ENCODE measurements at places on chromosomes 6 and 20. TPM values are rescaled to one million over a fixed set of nuclear protein-coding genes. Genes with fewer than 3 reads are reported as not detected.
A peak's percentile ranks its signal among the peaks of the same experiment; 100 is the strongest.

GRCh38 chr6:126905917-126906316 lies 212.6 kb upstream of the RSPO3 start:
- peak; percentile 21 for DNase-seq
- H3K4me3 ChIP-seq = no peak overlapping the region
- no peaks in the 10 kb centered on the region for H3K27me3 ChIP-seq
- no peak overlapping the region for H3K27ac ChIP-seq
- no peaks in the 10 kb centered on the region for H3K36me3 ChIP-seq

DNA sequence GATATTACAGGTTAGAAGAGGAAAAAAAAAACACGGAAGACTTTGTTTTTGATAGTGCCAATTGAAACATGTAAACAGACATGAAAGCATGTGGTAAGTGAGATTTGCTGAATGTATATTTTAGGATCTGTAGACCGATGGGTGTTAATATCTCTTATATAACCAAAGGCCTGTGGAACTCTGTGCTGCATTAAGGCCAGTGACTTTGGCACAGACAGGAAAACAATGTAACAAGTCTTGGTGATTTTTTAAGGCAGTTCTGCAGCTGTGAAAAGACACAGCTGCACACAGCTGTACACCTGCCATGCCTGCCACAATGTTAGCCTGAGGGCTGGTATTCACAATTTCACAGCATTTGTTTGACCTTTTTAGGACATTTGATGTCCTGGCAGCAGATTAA lies 6.1 kb downstream of the SOBP start:
- H3K27ac ChIP-seq = no peak overlapping the region
- peaks cover 50% of the 10 kb centered on the region for H3K4me1 ChIP-seq
- H3K4me3 ChIP-seq = no peak overlapping the region
- DNase-seq = no peak
- no peaks in the 10 kb centered on the region for H3K36me3 ChIP-seq

DNA sequence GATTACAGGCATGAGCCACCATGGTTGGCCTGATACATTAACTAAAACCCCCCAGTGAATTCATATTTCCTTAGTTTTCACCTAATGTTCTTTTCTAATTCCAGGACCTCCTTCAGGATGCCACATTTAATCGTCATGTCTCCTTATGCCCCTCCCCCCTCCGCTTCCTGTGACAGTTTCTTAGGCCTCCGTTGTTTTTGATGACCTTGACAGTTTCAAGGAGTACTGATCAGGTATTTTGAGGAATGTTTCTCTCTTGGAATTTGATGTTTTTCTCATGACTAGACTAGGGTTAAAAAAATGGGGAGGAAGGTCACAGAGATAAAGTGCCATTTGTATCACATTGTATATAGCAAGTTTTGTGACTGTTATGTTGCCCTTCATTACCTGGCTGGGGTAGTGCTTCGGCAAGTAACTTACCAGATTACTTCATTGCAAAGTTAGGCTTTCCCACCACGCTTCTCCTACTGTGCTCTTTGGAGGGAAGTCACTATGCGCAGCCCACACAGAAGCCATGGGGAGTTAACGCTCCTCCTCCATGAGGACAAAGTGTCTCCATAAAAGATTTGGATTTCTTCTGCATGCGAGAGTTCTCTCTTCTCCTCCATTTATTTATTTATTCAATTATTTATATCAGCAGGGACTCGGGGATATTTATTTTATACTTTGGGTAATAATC lies 99.5 kb downstream of the NCR2 start:
- H3K27me3 ChIP-seq = no peaks in the 10 kb centered on the region
- H3K4me3 ChIP-seq = no peak overlapping the region
- DNase-seq = peak; percentile 64
- H3K4me1 ChIP-seq = peaks cover 10% of the 10 kb centered on the region
- no peak overlapping the region for H3K27ac ChIP-seq

The LRRN4 gene
- 3.1 TPM for polyA plus RNA-seq

- DNase-seq = peak; percentile 92
- peak overlapping the region; percentile 89 for H3K4me3 ChIP-seq
- no peaks in the 10 kb centered on the region for H3K27me3 ChIP-seq
- H3K36me3 ChIP-seq = no peaks in the 10 kb centered on the region
These were observed 602 bp downstream of the PPP1R11 start for GRCh38 chr6:30067460-30068139.

DNA sequence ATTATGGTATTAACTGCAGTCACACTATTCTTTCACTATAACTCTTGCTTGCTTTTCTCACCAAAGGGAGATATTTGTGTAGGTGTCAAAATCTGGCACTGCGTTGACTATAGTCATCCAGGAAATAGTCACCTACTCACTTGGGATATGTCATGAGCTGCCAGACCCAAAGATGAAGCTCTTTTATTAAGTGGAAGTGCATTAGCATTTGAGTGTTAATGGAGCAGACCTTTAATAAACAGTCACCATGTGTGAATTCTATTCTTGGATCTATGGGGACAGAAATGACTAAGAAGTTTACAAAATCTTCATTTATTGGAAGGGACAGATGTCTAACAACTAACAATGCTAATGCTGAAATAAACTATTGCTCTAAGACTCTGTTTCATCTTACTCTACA lies 130.1 kb upstream of the NEDD9 start:
- H3K36me3 ChIP-seq = no peaks in the 10 kb centered on the region
- DNase-seq = no peak
- H3K27ac ChIP-seq = peak overlapping the region; percentile 19
- no peaks in the 10 kb centered on the region for H3K27me3 ChIP-seq
- peaks cover 30% of the 10 kb centered on the region for H3K4me1 ChIP-seq
- H3K4me3 ChIP-seq = no peak overlapping the region

The GJA10 gene
- not detected for polyA plus RNA-seq

DNA sequence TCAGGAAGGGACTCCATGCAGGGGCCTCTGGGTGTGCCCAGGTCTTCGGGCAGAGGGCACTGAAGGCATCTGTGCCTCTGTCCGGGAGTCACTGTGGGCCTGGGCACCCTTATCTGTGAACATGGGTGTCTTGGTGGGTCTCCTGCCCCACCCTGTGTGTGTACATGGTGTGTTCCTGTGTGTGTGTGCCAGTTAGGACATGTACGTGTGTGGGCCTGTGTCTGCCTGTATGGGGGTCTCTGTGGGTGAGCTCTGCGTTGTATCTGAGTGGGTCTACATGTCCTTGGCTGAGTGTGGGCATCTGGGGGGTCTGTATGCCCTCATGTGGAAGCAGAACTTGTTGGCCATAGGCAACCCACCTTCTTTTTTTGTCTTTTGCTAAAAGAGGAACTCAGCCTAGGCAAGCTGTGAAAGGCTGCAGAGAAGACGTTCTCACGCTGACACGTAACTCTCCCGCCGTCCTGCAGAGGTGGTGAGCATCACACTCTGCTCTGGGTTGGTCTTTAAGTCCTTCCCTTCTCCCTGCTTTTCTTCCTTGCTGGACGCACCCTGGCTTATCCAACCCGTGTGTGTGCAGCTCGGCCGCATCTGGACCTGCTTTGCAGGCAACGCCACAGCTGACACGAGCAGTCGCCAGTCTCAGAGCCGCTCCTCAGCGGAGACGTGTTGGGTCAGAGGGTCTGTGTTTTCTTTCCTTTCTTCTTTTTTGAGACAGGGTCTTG lies 532 bp upstream of the NPBWR2 start:
- H3K4me1 ChIP-seq = peaks cover under 1% of the 10 kb centered on the region
- no peaks in the 10 kb centered on the region for H3K36me3 ChIP-seq
- no peak overlapping the region for H3K27ac ChIP-seq
- peak; percentile 11 for DNase-seq
- no peak overlapping the region for H3K4me3 ChIP-seq
- no peaks in the 10 kb centered on the region for H3K27me3 ChIP-seq

DNA sequence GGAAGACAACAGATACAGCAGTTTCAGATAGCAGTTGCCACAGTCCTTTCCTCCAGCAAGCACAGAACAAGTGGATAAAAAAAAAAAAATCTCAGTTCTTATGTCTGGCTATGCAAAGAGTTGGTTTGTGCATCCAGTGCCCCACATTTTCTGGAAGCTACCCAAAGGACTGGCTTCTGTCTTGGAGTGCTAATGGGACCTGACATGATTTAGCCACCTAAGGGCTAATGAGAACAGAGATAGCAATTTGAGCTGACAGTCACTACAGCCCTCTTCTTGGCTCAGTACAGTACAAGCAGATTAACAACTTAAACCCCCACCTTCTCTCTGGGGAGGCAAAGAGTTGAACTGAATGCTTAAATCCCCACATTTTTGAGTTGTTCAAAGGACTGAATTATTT lies 976.8 kb downstream of the TBC1D32 start:
- H3K4me3 ChIP-seq = no peak overlapping the region
- no peaks in the 10 kb centered on the region for H3K4me1 ChIP-seq
- no peaks in the 10 kb centered on the region for H3K27me3 ChIP-seq
- no peak overlapping the region for H3K27ac ChIP-seq

- peak; percentile 60 for DNase-seq
- H3K36me3 ChIP-seq = no peaks in the 10 kb centered on the region
- H3K27ac ChIP-seq = no peak overlapping the region
- no peak overlapping the region for H3K4me3 ChIP-seq
- H3K27me3 ChIP-seq = no peaks in the 10 kb centered on the region
- peaks cover 7% of the 10 kb centered on the region for H3K4me1 ChIP-seq
These were observed 10.9 kb upstream of the B4GALT5 start for GRCh38 chr20:49724408-49725223.

- H3K27ac ChIP-seq = no peak overlapping the region
- H3K4me3 ChIP-seq = peak overlapping the region; percentile 60
- H3K4me1 ChIP-seq = peaks cover 4% of the 10 kb centered on the region
- no peaks in the 10 kb centered on the region for H3K36me3 ChIP-seq
- no peak for DNase-seq
These were observed 686 bp downstream of the GINS1 start for GRCh38 chr20:25408170-25408547.

- H3K27ac ChIP-seq = no peak overlapping the region
- peaks cover 3% of the 10 kb centered on the region for H3K4me1 ChIP-seq
- H3K4me3 ChIP-seq = no peak overlapping the region
These were observed 194.2 kb upstream of the ZNF184 start for GRCh38 chr6:27667016-27667656.

The ZMYND8 gene
- 30.4 TPM for polyA plus RNA-seq

GRCh38 chr6:157343732-157344131 lies 20.4 kb upstream of the TMEM242 start:
- H3K36me3 ChIP-seq = no peaks in the 10 kb centered on the region
- H3K4me1 ChIP-seq = no peaks in the 10 kb centered on the region
- H3K4me3 ChIP-seq = no peak overlapping the region

- no peaks in the 10 kb centered on the region for H3K36me3 ChIP-seq
- H3K27me3 ChIP-seq = no peaks in the 10 kb centered on the region
- DNase-seq = no peak
These were observed 110.3 kb upstream of the CEP85L start for GRCh38 chr6:118761645-118762044.

- no peak overlapping the region for H3K4me3 ChIP-seq
- H3K27me3 ChIP-seq = no peaks in the 10 kb centered on the region
- DNase-seq = no peak
- no peak overlapping the region for H3K27ac ChIP-seq
- H3K36me3 ChIP-seq = no peaks in the 10 kb centered on the region
These were observed 241.5 kb upstream of the PLN start for GRCh38 chr6:118306392-118307238.

The C4B gene
- polyA plus RNA-seq = 125 TPM

Measured in testis (tissue), 5 donors.